ENCODE measurements at places on chromosomes 4 and X. TPM values are rescaled to one million over a fixed set of nuclear protein-coding genes. Genes with fewer than 3 reads are reported as not detected.

DNA sequence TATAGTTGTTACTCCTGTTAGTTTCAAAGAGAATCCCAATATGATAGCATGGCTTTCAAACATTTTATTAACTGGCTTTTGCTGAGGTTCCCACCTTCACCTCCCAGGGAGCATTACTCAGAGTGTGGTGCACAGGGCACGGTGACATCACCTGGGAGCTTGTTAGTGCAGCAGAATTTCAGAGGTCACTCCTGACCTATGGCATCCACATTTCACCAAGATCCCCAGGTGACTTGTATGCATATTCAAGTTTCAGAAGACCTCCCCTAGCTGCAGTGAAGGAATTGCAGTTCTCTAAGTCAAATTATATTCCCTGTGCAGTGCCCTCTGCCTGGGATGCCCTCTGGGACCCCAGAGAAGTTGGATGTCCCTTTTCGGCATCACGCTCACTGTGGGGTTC lies 29.7 kb upstream of the LNX1 start:
- no peaks in the 10 kb centered on the region for H3K4me1 ChIP-seq
- H3K27me3 ChIP-seq = peaks cover 2% of the 10 kb centered on the region
- no peak for DNase-seq
- H3K4me3 ChIP-seq = no peak overlapping the region
- no peaks in the 10 kb centered on the region for H3K36me3 ChIP-seq
- no peak overlapping the region for H3K27ac ChIP-seq

GRCh38 chr4:16079046-16079445 lies 4.8 kb downstream of the PROM1 start:
- no peak overlapping the region for H3K4me3 ChIP-seq
- H3K36me3 ChIP-seq = no peaks in the 10 kb centered on the region
- no peak for DNase-seq
- peaks cover 10% of the 10 kb centered on the region for H3K27me3 ChIP-seq
- H3K27ac ChIP-seq = no peak overlapping the region

Gene TMEM156
- polyA plus RNA-seq = 24.3 TPM

GRCh38 chr4:78625073-78625472 lies 73.5 kb downstream of the ANXA3 start:
- no peak overlapping the region for H3K4me3 ChIP-seq
- no peaks in the 10 kb centered on the region for H3K36me3 ChIP-seq
- peaks cover 2% of the 10 kb centered on the region for H3K27me3 ChIP-seq
- DNase-seq = no peak

- no peaks in the 10 kb centered on the region for H3K27me3 ChIP-seq
- no peak for DNase-seq
- H3K4me3 ChIP-seq = no peak overlapping the region
- H3K36me3 ChIP-seq = no peaks in the 10 kb centered on the region
- no peak overlapping the region for H3K27ac ChIP-seq
Measured at GRCh38 chr4:61004651-61005170, 195.4 kb upstream of the ADGRL3 start.

DNA sequence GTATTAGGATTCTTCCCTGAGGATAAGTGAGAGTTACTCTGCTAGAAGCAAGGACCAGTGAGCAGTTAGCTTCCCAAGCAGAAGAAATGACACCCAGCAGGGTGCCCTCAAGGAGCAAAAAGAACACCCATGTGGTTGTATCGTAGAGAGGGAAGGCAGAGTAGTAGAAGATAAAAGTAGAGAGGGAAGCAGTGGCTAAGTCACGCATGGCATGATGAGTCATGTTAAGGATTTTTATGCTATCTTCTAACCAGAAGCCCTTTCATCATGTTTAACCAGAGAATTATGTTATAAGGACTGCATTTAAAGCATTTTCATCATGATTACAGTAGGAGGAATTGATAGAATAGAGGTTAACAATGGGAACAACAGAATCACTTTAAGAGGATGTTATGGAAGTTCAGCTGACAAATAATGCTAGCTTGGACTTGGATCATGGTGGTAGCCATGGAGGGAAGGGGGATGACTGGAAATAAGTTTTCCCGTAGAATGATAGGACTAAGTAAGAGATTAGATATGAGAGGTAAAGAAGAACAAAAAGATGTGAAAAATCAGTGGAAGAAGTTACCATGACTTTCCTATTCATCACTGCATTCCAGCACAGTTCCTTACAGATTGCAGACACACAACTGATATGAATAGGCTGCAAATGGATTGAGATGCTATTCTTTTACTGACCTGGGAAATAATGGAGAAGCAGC lies 383.5 kb upstream of the INTU start:
- DNase-seq = no peak
- H3K4me3 ChIP-seq = no peak overlapping the region
- no peaks in the 10 kb centered on the region for H3K36me3 ChIP-seq

Gene MAGEA2B
- polyA plus RNA-seq = not detected

Gene MAGEA6
- not detected for polyA plus RNA-seq

Gene PTPN13
- polyA plus RNA-seq = 0.15 TPM

DNA sequence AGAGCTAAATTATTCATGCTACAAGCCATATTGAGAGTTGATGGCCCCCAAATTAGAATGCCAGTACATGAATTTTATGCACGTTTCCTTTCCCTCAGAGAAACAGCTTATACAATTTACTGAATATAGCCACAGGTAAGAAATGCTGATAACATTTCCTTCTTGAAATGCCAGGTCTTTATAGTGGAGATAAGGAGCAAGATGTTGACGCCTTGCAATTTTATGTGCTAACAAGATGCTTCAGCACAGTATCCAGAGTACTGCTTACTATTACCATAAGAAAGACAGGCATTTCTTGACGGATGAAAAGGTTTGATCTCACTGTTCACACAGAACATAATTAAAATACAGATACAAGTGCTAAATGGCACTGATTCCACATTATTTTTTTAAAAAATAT lies 223.2 kb upstream of the CTSO start:
- no peaks in the 10 kb centered on the region for H3K27me3 ChIP-seq
- no peak overlapping the region for H3K4me3 ChIP-seq

- H3K36me3 ChIP-seq = peaks cover 2% of the 10 kb centered on the region
- H3K4me3 ChIP-seq = no peak overlapping the region
- H3K4me1 ChIP-seq = no peaks in the 10 kb centered on the region
- H3K27ac ChIP-seq = no peak overlapping the region
- H3K27me3 ChIP-seq = no peaks in the 10 kb centered on the region
Measured at GRCh38 chrX:81336455-81337152, 134.7 kb downstream of the SH3BGRL start.

DNA sequence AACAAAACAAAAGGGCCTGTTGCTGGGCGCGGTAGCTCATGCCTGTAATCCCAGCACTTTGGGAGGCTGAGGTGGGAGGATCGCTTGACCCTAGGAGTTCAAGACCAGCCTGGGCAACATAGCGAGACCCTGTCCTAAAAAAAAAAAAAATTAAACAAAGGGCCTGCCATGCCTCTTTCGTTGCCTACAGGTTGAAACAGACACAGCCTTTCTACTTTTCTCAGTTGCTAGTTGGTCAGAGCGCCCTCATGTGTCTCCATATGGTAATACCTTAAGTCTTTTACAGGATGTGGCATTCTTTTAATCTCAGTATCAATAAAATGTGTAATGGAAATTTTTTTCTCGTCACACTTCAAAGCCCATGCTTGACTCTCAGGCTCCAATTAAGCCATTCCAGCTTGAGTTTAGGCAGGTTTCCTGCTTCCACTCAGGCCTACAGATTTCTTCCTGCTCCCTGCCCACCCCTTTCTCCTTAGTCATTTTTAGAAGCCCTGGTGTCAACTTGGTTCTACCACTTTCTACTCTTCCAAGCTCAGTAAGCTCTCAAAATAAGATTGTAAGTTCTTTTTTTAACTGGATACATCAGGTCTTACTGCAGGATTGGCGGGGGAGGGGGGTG lies 4.6 kb upstream of the SOWAHD start:
- H3K36me3 ChIP-seq = no peaks in the 10 kb centered on the region
- H3K27me3 ChIP-seq = no peaks in the 10 kb centered on the region
- no peak overlapping the region for H3K4me3 ChIP-seq
- DNase-seq = peak; percentile 87
- H3K4me1 ChIP-seq = peaks cover 39% of the 10 kb centered on the region

Gene CNGA1
- not detected for polyA plus RNA-seq

- no peaks in the 10 kb centered on the region for H3K27me3 ChIP-seq
- no peaks in the 10 kb centered on the region for H3K36me3 ChIP-seq
- no peak for DNase-seq
- no peak overlapping the region for H3K27ac ChIP-seq
Measured at GRCh38 chr4:88104902-88105610, 53.4 kb downstream of the ABCG2 start.

GRCh38 chr4:84825701-84826341 lies 140.7 kb downstream of the WDFY3 start:
- no peaks in the 10 kb centered on the region for H3K4me1 ChIP-seq
- H3K36me3 ChIP-seq = no peaks in the 10 kb centered on the region
- H3K27ac ChIP-seq = no peak overlapping the region
- DNase-seq = no peak
- H3K4me3 ChIP-seq = no peak overlapping the region

DNA sequence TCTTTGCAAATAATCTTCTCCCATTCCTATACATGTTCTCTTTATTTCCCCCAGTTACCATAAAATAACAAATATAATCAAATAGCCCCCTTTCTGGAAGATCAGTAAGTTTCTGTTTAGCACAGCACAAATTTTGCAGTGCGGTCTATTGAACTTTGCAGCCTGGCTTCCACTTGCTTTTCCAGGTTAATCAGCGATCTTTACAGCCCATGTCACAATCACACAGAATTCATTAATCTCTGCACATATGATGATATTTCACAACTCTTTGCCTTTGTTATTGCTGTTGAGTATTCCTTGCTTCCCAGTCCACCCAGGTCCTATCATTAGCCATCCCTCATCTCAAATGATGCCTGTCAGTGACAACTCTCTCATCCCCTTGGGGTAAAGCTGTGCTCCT lies 2358.0 kb downstream of the PCDH7 start:
- H3K27me3 ChIP-seq = no peaks in the 10 kb centered on the region
- no peak overlapping the region for H3K4me3 ChIP-seq
- DNase-seq = no peak
- H3K4me1 ChIP-seq = no peaks in the 10 kb centered on the region
- no peak overlapping the region for H3K27ac ChIP-seq

DNA sequence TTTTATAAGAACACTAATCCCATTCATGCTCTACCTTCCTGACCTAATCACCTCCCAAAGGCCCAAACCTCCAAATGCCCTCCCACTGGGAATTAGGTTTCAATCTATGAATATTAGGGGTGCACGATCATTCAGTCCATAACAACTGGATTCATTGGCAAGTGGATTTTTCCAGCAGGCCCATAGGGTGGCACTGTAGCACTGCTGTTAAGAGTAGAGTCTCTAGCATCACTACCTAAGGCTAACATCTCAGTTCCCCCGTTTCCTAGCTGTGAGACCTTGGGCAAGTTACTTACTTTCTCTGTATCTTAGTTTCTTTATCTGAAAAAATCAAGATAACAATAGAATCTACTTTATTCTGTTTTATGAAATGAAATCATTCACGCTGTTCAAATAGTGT lies 315.8 kb downstream of the STIM2 start:
- DNase-seq = peak; percentile 6
- no peaks in the 10 kb centered on the region for H3K27me3 ChIP-seq
- H3K4me1 ChIP-seq = no peaks in the 10 kb centered on the region
- no peak overlapping the region for H3K27ac ChIP-seq

Gene EDNRA
- not detected for polyA plus RNA-seq

Gene BMPR1B
- not detected for polyA plus RNA-seq

DNA sequence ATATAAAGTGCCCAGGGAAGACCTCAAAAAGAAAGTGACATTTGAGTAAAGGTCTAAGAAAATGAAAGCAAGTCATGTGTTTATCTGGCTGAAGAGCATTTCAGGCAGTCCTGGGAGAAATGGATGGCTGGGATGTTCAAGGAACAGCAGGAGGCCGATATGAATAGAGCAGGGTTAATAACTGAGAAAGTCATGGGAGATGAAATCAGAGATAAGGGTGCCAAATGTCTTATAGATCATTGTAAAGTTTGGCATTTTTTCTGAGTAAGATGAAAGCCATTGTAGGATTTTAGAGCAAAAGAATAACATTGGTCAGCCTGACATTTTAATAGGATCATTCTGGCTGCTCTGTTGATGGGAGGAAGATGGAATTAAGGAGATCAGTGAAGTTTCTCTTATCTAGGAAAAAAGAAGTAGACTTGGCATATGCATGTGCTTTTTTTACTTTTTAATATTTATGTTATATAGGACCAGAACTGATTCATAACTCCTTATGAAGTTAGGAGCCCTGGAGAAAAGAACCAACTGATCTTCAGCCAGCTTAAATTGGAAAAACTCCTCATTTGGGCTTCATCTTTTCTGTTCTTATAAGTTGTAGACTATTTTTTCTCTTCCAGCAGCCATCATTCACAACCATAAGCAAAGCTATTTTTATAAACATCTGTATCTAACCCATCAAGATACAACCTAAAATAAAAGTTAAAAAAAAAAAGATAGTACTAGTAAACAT lies 18.6 kb downstream of the AIMP1 start:
- H3K27me3 ChIP-seq = no peaks in the 10 kb centered on the region
- peaks cover 89% of the 10 kb centered on the region for H3K36me3 ChIP-seq
- DNase-seq = no peak
- no peak overlapping the region for H3K27ac ChIP-seq
- no peaks in the 10 kb centered on the region for H3K4me1 ChIP-seq

GRCh38 chr4:74475946-74476345 lies 31.0 kb downstream of the AREG start:
- H3K4me3 ChIP-seq = no peak overlapping the region
- H3K27ac ChIP-seq = no peak overlapping the region
- no peak for DNase-seq
- H3K4me1 ChIP-seq = no peaks in the 10 kb centered on the region
- H3K27me3 ChIP-seq = no peaks in the 10 kb centered on the region
- H3K36me3 ChIP-seq = no peaks in the 10 kb centered on the region

Gene KDR
- not detected for polyA plus RNA-seq

Gene OFD1
- polyA plus RNA-seq = 26.9 TPM

GRCh38 chr4:169870507-169870906 lies 112.8 kb upstream of the HPF1 start:
- DNase-seq = no peak
- H3K4me1 ChIP-seq = no peaks in the 10 kb centered on the region
- H3K27ac ChIP-seq = no peak overlapping the region
- H3K27me3 ChIP-seq = no peaks in the 10 kb centered on the region
- H3K4me3 ChIP-seq = no peak overlapping the region
- H3K36me3 ChIP-seq = no peaks in the 10 kb centered on the region

DNA sequence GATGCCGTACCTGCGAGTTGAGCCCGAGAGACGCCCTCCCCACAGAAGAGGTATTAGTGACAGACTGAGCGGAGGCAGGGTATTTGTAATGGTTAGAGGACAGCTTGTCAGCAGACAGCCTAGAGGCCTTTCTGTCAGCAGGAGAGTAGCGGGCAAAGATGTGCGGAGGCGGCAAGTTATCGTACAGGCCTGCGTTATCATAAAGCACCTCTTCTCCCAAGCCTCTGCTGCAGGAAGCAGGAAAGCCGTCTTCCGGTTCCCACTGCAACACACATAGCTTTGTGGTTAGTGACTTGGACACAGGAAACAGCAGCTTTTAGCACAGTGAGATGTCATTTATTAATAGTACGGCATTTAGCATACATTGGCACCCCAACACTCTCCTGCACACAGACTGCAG lies 158.3 kb downstream of the AFAP1 start:
- H3K27me3 ChIP-seq = no peaks in the 10 kb centered on the region
- H3K4me1 ChIP-seq = peaks cover 17% of the 10 kb centered on the region
- DNase-seq = peak; percentile 31
- peak overlapping the region; percentile 51 for H3K4me3 ChIP-seq
- H3K27ac ChIP-seq = no peak overlapping the region
- H3K36me3 ChIP-seq = no peaks in the 10 kb centered on the region

Gene MFAP3L
- polyA plus RNA-seq = 0.82 TPM

Gene ABLIM2
- 1.1 TPM for polyA plus RNA-seq

GRCh38 chr4:107578321-107578720 lies 141.7 kb downstream of the PAPSS1 start:
- no peaks in the 10 kb centered on the region for H3K36me3 ChIP-seq
- H3K27me3 ChIP-seq = no peaks in the 10 kb centered on the region
- no peaks in the 10 kb centered on the region for H3K4me1 ChIP-seq
- DNase-seq = no peak

Gene ZNF732
- not detected for polyA plus RNA-seq

Gene DSPP
- polyA plus RNA-seq = not detected

All from CD4-positive, CD25-positive, alpha-beta regulatory T cell (primary cell).